ENCODE measurements at places on chromosomes 16 and 17.

DNA sequence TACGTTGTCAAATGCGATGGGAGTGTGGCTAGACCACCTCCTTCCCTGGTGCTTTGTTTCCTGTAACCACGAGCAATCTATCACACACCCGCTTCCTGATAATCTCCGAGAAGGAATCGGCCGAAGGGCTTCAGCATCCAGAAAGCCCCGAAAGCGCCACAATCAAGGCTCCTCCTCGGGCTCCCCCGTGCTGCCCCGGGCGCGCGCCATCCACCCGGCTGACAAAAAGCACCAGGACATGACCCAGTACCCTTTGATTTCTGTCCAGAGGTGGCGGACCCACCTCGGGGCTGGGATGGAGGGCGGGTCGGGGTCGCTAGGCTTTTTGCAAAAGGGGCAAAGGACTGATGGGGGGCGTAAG, 743 bp upstream of the ARMC7 start:
- DNase-seq, result no peak

- DNase-seq, result peak; percentile 38
Observed at GRCh38 chr16:47847220-47847970, 308.4 kb downstream of the ABCC12 start.

DNA sequence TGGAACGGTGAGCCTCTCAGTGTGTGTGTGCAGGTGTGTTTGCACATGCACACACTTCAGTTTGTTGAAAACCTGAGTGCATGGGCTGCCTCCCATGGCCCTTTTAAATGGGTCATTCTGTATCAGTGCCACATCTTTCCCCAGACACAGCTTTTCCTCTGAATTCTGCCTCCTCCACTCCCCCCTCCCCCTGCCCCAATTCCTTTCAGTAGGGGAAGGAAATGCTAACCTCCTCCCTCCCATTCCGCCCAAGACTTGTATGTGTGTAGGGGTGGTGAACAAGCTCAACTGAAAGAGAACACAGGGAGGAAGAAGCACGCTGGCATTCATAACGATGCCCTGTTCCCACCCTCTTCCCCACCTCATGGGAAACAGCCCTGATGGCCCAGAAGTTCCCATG, 34.3 kb downstream of the C17orf75 start:
- no peak for DNase-seq

GRCh38 chr17:19945009-19945626, 32.5 kb downstream of the AKAP10 start:
- DNase-seq, result no peak

GRCh38 chr17:75647061-75647460, 13.8 kb downstream of the SMIM5 start:
- no peak for DNase-seq

- no peak for DNase-seq
Observed at GRCh38 chr17:70774339-70775117, 605.2 kb downstream of the KCNJ2 start.

- DNase-seq, result no peak
Observed at GRCh38 chr16:561957-562938, 2.1 kb downstream of the PRR35 start.

DNA sequence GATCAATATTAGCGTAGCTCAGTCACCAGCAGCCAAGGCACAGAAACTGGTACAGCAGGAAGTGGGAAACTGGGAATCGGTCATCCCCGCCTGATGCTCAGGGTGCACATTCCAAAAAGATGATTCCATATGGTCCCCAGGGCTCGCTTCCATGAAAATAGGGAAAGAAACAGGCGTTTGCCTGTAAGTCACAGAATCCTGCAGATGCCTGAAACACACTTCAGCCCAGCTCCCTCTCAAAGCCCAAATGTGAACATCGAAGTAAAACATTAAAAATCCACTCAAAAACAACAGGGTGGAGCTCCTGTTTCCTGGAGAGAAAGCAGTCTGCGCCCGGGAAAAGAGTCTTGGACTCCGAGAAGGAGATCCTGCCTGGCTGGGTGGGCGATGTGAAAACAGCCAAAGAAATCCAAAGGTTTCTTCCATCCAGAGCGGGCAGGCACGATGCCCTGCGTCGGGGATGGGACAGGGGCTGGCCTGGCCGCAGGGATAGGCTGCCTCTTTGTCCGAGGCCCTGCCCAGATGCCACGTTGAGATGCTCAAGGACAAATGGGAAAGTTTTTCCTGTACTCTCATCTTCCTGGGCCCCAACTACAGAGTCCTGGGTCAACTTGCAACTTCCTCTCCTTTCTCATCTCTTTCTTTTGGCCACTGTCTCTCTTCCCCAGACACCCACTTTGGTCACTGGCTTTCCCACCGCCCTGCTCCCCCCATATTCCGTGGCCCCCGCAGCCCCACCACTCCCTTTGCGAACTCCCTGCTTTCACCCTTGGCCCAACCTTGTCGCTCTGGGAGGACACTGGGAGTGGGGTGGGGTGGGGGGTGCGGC, 743 bp downstream of the WIPI1 start:
- DNase-seq, result peak; percentile 42

All from NCI-H226 (cell line).